ENCODE measurements at places on chromosomes 2 and 18.

DNA sequence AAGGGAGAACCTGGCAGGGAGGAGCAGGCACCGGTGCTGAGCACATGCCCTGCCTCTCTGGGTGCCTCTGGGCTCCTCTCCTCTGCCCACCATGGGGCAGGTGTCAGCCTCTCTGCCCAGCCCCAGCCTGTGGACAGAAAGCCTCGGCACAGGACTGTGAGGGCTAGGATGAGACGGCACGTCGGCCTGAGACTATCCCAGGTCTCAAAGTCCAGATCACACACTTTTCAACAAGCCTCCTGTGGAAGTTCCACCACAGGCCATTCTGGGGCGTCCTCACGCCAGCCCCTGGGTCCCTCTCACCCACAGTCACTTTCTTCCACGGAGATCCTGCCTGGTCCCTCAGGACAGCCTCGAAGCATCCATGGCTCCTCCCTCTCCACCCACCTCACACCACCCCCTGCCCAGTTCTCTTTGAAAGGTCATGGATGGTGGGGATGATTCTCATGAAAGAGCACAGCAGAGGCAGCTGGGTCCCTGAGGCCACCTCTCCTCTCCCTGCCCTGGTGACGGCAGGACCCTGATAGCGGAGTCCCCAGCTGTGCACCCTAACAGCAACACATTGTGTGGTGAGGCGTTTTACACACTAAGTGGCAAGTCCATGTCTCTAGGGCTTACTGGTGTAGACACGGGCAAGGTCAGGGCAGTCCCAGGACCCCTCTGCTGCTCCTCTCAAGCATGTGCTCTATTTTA lies 569.4 kb upstream of the SALL3 start:
- no peak for DNase-seq

DNA sequence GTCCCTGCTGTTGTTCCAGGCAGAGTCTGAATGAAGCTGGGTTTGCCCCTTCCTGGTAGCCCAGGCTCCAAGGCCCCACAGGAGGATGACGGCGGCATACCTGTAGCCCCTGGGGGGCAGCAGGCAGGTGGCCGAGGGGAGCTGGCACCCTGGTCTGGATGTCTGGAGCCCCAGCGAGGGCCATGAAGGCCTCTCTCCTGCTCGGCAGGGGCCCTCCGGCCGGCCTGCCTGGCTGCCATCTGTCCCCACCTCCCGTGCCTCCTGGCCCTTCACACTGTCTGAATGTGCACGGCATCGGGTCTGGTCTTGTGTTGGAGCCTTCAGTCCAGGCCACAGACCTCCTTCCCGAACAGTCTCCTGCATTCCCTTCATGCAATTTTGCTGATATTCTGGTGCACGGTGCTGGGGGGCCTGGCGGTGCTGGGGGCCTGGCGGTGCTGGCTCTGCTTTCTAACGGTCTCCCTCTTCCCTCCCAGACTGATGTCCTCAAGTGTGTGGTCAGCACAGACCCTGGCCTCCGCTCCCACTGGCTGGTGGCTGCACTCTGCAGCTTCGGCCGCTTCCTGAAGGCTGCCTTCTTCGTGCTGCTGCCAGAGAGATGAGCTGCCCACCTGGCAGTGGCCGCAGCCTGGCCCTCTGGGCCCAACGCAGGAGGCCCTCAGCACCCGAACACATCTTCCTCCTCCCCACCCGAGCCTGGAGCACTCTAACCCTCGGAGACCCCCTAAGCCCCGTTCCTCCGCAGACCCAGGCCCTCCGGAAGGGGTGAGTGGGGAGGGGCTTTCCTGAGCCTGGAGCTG lies 13.5 kb downstream of the BOK start:
- DNase-seq, result no peak

- no peak for DNase-seq
These were observed 104.2 kb downstream of the SH3BP4 start for GRCh38 chr2:235055891-235056516.

DNA sequence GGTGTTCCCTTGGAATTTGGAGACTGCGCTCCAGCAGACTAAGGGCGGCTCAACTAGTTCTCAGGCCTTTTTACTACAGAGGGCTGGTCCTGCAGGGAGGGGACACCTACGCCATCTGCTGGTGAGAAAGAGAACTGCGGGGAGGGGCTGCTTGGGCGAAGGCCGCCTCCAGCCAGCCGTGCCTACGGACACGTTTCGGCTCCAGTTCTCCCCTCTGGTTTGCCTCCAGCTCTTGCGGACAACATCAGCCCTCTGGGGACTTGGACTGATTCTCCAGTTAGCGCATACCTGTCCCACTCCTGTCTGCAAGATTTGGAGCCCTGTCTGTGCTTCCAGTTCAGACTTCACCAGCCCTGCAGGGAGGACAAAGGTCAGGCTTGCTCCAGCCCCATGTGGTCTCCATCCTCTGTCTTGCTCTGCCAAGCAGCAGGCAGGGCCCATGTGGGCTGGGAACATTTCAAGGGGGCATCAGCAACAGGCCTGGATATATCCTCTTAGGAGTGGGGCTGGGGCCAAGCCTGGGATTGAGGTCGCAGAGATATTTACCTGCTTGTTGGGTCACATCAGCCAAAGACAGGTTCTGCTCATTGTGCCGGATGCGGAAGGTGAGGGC lies 10.3 kb downstream of the PTPRN start:
- peak; percentile 69 for DNase-seq

DNA sequence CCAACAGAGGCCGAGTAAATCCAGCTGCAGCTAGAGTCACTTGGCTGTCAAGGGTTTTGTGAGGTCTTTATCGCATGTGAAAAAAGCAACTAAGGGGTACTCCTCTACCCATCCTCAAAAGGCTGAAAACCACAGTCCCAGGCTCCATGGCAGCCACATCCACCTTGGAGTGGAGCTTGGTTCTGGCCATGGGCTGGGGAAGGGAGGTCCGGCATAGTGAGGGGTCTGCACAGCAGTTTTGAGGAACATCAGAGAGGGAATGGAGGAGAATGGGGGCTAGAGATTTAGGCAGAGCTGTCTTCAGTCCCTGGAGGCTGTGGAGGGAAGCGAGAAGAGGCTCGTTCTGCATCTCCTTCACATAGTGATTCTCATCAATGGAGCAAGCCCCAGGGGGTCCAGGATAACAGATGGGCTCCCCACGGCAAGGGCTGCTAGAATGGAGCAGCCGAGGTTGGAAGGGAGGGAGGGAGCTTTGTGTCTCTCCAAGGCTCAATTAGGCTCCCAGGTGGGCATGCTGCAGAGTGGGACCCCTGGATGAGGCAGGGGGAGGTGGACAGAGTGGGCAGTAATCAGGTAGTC lies 21.0 kb downstream of the MROH2A start:
- no peak for DNase-seq

- DNase-seq, result no peak
These were observed 439.8 kb upstream of the SLC14A2 start for GRCh38 chr18:45175511-45175910.

GRCh38 chr2:63520793-63521192 lies 67.5 kb downstream of the WDPCP start:
- DNase-seq, result no peak

GRCh38 chr2:42183775-42184174 lies 14.6 kb downstream of the EML4 start:
- DNase-seq, result no peak

DNA sequence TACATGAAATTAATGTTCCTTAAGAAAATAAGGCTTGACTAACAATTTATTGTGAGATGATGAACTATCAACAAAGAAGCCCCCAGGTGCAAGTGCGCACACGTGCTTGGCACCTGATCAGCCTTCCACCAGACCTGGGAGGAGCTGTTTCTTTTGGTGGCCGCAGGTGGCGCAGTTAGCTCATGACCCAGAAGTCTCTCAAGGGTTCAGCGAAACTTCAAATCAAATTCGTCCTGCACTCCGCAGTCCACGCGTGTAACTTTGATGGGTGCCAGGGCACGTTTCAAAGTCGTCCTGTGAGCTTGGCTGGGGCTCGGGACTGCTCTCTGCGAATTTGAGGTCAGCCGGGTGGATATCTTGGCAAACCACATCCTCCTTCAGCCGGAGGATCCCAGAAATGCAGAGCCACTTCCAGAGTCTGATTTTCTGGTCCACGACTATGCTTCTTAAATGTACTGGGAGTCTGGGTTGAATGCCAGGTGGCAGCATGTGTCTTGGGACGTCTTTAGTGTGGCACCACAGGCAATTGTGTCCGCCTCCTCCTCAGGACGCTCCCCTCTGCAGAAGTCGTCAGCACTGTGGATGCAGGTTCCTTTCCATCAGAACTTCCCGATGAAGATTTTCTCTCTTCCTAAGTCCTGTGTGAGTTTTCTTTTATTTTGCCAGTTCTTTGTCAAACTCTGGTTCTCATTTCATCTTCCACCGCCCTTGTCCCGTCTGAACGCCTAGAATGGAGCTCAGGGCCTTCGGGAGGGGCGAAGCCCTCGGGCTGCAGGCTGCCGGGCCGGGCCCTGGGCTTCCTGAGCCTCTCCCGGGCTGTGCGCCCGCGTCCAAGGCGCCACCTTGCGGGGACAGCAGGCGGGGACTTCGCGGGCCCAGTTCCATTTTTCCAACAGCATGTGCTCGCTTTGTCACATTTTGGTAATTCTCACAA lies 61.3 kb upstream of the RAPGEF4 start:
- DNase-seq, result no peak

DNA sequence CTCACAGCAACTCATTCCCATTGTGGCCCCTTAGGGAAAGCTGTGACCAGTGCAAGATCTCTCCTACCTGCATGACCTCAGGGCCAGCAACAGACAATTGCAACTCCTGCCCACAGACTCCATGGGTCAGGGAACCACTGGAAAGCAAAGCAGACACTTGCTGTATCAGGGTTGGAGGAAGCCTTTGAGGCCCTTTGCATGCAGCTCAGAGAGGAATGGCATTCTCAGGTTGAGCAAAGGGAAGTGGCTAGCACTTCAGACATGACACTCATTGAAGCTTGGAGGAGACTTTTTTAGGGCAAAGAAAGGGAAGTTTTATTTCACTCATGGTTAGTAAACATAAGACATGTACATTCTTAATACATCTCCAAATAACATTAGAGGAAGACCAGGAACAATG lies 22.1 kb downstream of the IL1F10 start:
- DNase-seq, result no peak

- DNase-seq, result no peak
These were observed 457.9 kb downstream of the LRRTM4 start for GRCh38 chr2:77064324-77064723.

DNA sequence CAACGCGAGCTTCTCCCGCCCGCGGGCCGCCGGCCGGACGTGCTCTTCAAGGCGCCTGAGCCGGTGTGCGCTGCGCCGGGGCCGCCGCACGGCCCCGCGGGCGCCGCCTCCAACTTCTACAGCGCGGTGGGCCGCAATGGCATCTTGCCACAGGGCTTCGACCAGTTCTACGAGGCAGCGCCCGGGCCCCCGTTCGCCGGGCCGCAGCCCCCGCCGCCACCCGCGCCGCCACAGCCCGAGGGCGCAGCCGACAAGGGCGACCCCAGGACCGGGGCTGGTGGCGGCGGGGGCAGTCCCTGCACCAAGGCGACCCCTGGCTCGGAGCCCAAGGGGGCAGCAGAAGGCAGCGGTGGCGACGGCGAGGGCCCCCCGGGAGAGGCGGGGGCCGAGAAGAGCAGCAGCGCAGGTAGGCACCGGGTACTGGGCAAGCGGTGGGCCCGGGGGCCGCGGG lies 676 bp downstream of the HOXD11 start:
- DNase-seq, result no peak

- DNase-seq, result peak; percentile 52
These were observed 879 bp upstream of the GALNT5 start for GRCh38 chr2:157256626-157257025.

DNA sequence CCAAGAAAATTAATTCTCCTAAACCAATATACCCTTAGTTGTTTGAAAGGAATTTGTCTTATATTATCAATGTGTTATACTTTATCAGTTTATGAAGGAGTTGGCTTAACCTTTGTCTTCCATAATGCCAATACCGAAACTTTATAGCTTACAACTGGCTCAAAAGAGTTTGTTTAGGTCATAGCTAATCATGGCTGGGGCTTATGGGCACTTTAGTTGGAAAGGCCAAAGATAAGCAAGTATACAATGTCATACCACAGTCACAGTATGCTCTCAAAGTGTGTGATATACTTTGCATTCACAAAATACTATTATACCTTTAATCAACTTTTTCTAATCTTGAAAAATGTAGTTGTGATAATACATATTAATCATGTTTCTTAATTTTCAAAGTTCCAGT lies 2.3 kb downstream of the KLHL41 start:
- DNase-seq, result no peak

DNA sequence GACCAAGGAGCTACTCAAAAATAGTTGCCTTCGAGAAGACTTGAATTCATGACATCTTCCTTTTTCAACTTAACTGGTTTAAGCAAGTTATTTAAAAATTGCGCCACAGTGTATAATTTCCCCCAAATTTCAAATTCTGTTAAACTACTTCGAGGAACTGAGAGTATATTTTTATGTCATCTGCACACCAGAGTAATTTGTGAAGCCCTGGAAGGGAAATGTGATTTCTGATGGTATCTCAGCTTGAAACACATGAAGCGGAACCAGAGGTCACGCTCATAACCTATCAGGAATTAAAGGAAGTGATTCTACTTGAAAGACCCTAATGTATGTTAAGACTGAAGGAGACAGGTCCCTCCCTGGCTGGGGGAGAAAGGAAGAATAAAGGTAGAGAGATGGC lies 33.9 kb upstream of the DARS1 start:
- no peak for DNase-seq

- DNase-seq, result no peak
These were observed 47.0 kb downstream of the CHST9 start for GRCh38 chr18:27138079-27138478.

DNA sequence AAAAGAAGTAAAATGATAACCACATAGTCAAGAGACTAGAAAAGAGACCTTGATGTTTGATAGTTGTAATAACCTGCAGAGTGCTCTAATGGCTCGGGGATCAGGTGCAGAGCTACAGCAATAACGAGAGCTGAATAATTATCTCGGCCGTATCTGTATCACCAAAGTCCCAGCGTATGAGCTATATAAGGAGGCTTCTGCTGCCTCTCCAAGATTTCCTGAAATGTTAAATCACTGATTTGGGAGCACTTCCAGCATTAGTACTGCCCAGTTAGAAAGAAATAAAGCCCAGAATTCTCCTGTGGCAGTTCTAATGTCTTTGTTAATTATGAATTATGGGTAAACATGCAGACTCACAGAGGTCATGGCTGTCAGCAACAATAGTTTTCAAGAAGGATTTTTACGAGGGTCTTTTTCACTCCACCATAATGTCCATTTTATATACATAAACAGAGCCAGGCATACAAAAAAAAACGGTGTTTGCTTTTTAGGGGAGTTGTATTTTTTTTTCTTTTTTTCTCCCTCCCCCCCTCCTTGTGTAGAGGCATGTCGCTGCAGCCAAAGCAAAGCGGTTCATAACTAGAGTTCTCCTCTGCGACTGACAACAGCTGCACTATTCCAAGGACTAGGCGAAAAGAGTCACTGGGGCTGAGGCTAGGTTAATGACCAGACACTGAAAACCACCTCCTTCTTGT lies 168.3 kb upstream of the VRK2 start:
- no peak for DNase-seq

DNA sequence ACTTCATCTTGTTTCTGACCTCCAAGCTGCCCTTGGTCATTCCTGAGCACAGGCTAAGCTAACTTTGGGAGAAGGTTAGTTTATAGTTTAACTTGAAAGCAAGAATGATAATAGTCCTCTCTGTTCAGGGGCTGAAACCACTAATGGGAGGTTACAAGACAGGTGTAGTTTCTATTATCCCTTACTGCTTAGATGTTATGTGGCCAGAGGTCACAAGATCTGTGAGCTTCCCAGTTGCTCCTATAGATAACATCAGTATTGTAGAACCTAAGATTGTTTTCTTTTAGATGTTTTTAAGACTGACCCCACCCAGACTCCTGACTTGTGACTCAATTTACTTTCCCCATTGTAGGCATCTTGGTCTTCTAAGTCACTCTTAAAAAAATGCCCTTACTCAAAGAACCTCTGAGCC lies 94.8 kb upstream of the LPIN2 start:
- no peak for DNase-seq

- DNase-seq, result no peak
These were observed 27.6 kb downstream of the MBP start for GRCh38 chr18:77105028-77105427.
